ENCODE measurements at places on chromosomes 5 and 9.

- no peak for DNase-seq
These were observed 324.4 kb upstream of the ADAMTSL1 start for GRCh38 chr9:18149471-18150011.

DNA sequence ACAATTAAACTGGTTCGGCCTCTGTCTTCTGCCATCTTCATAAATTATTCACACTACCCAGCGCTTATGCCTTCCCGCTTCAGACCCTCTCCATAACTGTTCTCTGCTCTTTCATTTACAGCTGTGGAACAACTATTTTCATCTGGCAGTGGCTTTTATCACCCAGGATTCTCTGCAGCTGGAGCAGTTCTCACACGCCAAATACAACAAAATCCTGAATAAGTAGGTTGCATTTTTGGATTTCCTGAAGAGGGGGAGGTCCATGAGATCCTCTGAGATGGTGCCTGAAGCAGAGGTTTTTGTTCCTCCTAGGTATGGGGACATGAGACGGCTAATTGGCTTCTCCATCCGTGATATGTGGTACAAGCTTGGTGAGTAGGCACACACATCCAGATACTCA, 28.1 kb upstream of the INSYN2B start:
- DNase-seq: no peak

DNA sequence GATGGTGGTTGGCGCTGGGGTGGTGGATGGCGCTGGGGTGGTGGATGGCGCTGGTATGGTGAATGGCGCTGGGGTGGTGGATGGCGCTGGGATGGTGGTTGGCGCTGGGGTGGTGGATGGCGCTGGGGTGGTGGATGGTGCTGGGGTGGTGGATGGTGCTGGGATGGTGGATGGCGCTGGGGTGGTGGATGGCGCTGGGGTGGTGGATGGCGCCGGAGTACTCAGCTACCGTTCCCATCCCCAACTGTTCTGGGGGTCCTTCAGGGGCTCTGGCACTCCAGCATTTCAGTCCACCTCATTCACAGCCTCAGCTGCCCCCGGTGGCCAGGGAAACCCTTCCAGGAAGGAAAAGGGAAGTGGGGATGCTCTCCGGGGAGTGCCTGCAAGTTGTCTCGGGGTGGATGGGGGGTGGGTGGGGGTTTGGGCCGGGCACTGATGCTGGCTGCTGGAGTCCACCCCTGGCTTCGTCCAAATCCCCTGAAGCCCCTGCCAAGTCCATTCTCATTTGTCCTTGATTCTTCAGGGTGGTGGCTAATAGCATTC, 147.3 kb upstream of the COL5A1 start:
- DNase-seq: no peak

- DNase-seq: no peak
These were observed 651.6 kb upstream of the RORB start for GRCh38 chr9:73845539-73845938.

DNA sequence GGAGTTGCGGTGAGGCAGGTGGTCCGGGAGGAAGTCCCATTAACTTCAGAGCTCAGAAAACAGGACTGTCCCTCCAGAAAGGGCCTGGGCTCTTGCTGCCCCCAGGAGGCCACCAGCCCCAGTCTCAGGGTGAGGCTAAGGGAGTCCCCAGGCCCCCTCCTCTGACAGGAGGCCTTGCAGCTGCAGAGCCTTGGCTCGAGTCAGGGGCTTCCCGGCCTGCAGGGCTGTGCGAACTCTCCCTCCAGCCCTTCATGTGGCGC, 3.2 kb upstream of the STPG3 start:
- DNase-seq: no peak

GRCh38 chr5:83401775-83402174, 69.8 kb upstream of the VCAN start:
- no peak for DNase-seq

GRCh38 chr5:156699147-156699546, 150.9 kb upstream of the PPP1R2B start:
- no peak for DNase-seq

GRCh38 chr5:25345240-25345771, 700.5 kb upstream of the CDH10 start:
- no peak for DNase-seq

GRCh38 chr5:11904265-11904906, at the start of gene CTNND2:
CTNND2 (minus strand) TSS chr5:11904446; CDS start chr5:11903853, 593 bp downstream.
- no peak for DNase-seq

GRCh38 chr5:94524841-94525697, 93.3 kb downstream of the KIAA0825 start:
- DNase-seq: no peak

- DNase-seq: no peak
These were observed 287.0 kb upstream of the TMEM161B start for GRCh38 chr5:88555674-88556073.

GRCh38 chr9:6907772-6908381, 150.1 kb downstream of the KDM4C start:
- DNase-seq: no peak

DNA sequence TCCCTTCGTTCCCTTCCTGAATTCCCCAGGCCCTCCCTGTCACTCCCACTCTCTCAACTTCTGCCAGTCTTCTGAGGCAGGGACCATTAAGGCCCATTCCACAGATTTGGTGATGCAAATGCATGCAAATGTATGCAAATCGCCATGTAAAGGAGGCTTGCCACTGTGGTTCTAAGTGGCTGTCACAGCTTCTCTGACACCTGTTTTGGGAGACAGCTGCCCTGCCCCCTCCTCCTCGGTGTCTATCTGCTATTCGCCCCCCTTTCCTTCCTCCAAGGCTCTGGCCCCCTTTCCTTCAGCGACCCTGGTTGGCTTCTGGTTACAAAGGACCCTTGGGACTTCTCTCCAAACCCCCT, 10.5 kb upstream of the ARAP3 start:
- no peak for DNase-seq
